NCI-H1105 treated with DMSO at 0.1 percent for 48 hours (cell line): ENCODE measurements at places on chromosomes 3 and 15.

- no peak for DNase-seq
Observed at GRCh38 chr3:118525077-118525476, 509.6 kb downstream of the IGSF11 start.

DNA sequence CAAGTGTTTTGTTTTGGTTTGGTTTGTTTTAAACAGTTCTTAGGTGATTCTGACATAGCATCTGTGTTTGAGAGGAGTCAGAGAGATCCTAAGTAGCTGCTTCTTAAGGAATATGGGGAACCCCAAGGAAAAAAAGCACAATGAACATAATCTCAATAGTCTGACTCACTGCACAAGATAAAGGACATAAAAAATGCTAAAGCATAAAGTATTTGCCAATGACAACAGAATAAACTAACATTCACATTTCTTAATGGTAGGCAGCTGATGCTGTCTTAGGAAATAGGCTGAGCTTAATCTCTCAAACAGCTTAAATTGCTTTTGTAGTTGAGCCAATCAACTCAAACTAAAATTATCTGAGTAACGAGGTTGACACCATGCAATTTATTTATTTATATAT is 2.9 kb downstream of the NCEH1 start:
- DNase-seq: no peak

DNA sequence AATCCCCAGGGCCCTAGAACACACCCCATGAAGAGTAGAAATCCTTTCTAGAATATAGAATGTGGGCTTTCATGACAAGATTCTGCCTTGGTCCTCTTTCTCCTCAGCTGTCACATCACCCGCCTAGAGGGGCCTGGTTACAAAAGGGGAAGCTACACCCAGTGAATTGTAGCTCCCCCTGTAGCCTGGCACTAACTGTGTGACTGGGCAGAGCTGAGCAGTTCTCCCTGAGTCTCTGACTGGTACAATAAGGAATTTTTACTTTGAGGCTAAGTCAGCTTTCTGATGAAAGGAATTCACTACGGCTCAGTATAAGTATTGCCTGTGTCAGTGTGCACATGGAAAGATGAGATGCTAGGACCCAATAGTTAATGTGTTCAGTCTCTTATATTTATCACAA is 28.7 kb upstream of the ZNF148 start:
- DNase-seq: no peak

- DNase-seq: no peak
Observed at GRCh38 chr15:42156243-42156922, at the start of gene PLA2G4F. PLA2G4F (minus strand) TSS chr15:42156636; CDS start chr15:42156549, 87 bp downstream.

- DNase-seq: no peak
Observed at GRCh38 chr3:52458770-52459545, 3.6 kb downstream of the NISCH start.
